ENCODE measurements at places on chromosomes 4 and X.

DNA sequence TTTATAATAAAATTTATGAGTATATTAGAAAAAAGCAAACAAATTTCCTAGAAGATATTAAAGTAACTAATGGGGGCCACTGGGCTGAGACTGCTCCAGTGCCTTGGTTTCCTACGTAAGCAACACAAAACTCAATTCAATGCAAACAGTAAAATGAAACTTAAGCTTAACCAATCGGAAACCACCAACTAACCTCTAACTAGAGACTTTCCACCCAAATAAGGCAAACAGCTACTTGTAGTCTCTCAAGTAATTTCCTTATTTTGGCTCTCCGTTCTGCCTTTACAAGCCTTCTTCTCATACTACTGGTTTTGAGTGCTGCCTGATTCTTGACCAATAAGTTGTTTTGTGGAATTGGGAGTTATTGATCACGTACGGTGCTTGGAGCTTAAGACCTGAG is 167.3 kb upstream of the VEGFC start:
- no peak for DNase-seq

DNA sequence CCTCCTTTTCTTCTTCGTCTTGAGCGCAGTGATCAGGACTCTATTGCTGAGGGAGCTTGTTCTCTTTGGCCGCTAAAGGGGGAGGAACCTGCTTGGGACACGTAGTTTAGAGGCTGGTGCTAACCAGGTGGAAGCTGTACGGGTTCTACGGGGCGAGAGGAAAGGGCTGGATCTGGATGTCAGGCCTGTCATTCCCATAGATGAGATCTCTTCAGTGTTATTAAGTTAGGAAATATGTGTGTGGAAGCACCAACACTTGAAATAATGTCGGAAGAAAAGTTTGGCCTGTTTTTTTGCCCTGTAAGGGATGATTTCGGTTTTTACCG is 643 bp downstream of the SRP72 start:
- DNase-seq, result peak; percentile 52

DNA sequence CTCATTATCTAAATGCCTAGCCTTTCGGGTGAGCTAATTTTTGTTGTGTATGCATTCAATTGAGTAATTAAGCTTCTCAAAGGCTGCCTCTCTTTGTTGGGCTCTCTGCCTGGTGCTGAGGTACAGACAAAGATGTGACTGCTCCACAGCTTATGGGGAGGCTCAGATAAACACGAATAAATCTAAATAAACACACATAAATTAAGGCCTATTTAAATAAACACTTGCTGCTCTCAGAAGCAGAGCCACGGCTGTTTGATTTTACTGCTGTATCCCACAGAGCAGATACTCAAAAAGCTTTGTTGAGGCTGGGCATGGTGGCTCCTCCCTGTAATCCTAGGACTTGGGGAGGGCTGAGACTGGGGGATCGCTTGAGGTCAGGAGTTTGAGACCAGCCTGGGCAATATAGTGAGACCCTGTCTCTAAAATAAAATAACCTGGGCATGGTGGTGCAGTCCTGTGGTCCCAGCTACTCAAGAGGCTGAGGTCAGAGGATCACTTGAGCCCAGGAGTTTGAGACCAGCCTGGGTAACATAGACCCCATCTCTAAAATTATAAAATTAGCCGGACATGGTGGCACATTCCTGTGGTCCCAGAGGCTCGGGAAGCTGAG is 8.4 kb upstream of the CD99 start:
- DNase-seq, result no peak

DNA sequence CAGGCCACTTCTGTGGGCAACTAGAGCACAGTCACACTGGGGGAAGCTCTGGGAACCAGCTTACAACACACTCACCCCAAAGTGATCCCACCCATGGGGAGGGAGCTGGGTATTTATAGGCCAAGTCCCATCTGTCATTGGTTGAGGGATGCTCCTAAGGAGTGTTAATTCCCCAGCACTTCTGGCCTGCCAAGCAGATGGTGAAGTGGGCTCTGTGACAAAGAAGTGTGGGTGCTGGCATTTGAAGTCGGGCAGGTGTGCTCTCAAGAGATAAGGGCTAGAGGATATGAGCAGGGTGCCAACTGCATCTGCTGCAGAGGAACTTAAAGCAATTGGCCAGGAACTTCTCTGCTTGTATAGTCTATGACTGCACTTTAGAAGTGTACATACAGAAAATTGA is 30.9 kb downstream of the PTCHD1 start:
- no peak for DNase-seq

GRCh38 chrX:10157032-10157341 is 212 bp downstream of the CLCN4 start:
- DNase-seq, result no peak

DNA sequence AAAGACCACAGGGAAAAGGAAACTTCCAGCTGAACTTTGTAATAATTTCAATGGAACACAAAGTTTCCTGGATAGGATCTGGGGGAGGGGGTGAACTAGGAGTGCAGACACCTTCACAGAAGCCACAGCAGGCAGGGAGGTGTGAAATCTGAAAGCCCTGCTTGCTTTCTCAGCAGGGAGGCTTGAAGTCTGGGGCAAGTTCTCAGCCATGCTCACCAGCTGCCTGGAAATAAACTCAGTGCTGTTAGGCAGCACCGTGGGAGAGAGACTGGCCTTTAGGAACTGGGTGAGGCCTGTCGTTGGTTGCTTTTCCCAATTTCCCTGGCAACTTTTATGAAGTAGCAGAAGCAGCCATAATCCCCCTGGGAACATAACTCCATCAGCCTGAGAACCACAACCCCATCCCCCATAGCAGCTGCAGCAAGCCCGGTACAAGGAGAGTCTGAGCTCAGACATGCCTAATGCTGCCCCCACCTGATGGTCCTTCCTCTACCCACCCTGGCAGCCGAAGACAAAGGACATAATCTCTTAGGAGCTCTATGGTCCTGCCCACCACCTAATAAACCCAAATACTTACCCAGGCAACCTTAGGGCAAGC is 39.2 kb upstream of the NMU start:
- peak; percentile 2 for DNase-seq

- peak; percentile 78 for DNase-seq
Observed at GRCh38 chr4:185396724-185397385, at the start of gene ANKRD37. TSS of gene ANKRD37 (plus strand) at chr4:185396841. CDS start at chr4:185396924, 83 bp downstream.

- peak; percentile 53 for DNase-seq
Observed at GRCh38 chrX:39869846-39870601, 227.7 kb downstream of the BCOR start.

DNA sequence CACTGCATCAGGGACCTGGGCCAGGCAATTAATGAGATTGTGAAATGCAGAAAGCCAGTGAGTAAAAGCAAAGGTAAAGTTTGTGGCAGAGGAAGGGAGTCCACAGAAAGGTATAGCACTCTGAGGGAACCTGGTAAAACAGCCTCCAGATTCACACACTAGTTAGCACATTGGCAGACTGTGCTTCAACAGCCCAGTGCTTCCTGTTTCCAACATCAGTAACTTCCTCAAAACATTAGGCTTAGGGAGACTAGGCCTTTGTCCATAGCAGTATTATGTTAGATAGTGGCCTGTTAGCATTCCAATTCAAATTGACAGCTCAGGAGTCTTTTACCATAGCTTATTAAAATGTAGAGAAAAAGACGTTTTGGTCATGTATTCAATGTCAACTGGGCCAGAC is 582.6 kb upstream of the ACTRT1 start:
- no peak for DNase-seq

- DNase-seq, result no peak
Observed at GRCh38 chrX:104742355-104742754, 176.4 kb downstream of the IL1RAPL2 start.
